HCT116 (cell line): ENCODE measurements at places on chromosomes 3 and 15.
A peak's percentile ranks its signal among the peaks of the same experiment; 100 is the strongest.

DNA sequence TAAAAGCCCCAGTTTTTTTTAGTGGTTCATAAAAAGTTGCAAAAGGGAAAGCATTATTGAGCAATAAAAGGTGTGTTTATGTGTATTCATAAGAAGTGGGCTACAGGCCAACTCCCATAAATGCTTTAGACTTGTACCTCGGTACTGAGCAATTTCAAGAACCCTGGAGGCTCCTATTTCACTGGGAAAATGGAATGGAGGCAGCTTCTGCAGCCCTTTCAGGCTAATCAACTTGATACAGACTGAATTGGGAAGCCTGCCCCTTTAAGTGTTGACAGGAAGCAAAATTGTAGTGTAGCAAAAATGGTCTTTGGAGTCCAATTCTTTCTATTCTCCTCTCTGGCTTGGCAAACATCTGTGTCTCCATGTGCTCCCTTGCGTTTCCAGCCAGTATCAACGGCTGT lies 118.8 kb downstream of the ECT2 start:
- DNase-seq: no peak

DNA sequence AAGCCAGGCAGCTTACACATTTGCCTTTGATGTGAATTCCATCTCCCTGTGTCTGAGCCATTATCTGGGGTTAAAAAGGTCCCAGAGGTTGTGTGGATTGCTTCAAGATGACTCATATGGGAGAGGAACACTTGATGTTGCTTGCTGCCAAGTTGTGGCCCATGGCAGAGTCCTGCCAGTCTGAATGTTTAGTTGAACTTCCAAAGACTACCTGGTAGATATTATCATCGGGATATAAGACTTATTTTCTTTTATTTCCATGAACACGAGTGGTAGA lies 85.6 kb downstream of the TJP1 start:
- DNase-seq: peak; percentile 92

- DNase-seq: no peak
Measured at GRCh38 chr3:67459796-67460195, 194.6 kb downstream of the SUCLG2 start.

- no peak for DNase-seq
Measured at GRCh38 chr3:194087995-194088855, 47.7 kb upstream of the HES1 start.

- DNase-seq: peak; percentile 22
Measured at GRCh38 chr3:100796556-100796955, 87.3 kb downstream of the TFG start.

- no peak for DNase-seq
Measured at GRCh38 chr3:152230370-152230769, 38.4 kb upstream of the MBNL1 start.

DNA sequence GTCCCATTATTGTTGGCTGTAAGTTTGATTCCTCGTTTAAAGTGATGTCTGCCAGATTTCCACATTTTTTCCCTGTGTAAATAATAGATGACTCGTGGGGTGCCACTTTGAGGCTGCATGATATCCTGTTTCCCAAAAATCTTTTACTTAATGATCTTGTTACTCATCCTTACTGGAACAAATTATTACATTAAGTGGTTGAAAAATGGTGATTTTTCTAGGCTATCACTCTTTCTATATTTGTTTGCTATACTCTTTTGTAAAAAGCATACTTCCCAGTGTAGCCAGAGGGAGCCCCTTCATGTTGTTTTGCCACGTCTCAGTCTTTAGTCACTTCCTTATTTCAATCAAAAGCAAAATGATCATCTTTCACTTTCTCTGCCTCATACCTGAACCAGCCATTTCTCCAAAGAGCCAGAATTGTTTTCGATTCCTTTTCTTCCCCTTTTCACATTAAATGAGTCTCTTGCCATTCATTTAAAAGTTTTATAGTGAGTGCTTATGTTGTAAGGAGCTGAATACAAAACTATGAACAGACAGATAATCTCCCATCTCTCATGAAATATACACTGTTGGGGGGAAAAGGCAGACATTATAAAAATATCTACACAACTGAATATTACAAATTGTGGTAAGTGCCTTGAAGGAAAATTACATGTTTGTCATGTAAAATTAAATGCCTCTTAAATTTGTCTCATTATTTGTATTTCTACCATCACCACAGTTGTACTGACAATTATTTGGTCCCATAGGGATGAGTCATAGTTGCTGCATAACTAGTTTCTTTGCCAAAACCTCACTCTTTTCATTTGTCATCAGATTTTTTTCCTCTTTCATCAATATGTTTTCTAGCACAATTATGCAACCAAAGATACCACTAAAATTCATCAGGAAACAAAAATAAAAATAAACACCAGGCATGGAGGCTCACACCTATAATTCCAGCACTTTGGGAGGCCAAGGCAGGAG lies 41.5 kb downstream of the ADGRG7 start:
- DNase-seq: no peak

DNA sequence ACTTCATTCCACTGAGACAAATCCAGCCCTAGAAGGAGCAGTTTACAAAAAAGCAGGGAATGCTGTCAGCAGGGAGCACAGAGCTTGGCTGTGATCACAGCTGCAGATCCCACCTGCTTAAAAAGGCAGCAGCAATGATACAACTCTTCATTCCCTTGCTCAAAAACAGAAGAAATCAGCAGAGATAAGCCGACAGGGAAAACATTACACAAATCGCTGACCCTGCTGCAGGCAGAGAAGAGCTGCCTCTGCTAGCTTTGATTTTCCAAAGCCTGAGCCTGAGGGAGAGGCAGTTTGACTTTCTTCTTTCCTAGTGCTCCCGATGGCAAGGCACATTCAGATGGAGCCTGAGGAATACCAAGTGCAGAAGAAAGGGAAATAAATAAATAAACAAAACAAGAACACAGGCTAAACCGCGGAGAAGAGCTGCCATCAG lies 80.2 kb downstream of the SHQ1 start:
- DNase-seq: no peak

GRCh38 chr3:105984837-105985236 lies 116.0 kb upstream of the CBLB start:
- DNase-seq: no peak

DNA sequence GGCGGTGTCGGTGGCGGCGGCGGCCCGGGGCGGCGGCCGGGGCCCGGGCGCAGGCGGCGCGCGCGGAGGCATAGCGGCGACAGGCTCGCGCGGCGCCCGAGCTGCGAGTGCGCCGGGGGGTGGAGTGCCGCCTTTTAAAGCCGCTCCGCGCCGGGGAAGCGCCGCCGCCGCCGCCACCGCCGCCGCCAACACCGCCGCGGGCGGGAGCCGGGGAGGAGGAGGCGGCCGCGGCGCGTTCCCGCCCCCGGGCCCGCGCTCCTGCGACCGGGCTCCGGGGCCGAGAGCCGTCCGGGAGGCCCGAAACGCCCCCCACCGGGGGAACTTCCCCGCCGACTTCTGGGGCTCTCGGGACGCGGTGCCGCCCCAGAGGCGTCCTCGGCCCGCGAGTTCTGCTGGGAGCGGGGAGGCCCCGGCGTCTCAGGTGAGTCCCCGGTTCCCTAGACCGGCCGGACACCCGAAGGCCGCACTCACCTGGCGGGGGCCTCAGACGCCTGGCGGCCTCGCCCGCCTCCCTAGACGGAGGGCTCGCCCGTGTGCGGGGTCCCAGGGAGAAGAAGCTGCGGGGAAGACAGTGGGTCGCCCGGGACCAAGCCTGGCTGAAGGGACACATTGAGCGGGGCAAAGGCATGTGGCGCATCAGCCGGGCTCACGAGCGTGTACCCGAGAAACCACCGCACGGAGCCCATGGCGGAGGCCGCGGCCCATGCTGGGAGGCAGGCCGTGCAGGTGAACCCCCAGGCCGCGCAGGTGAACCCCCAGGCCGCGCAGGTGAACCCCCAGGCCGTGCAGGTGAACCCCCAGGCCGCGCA lies at the start of gene PCSK6:
Gene PCSK6, minus strand, starts transcription at position 109 of the 809 bp plus-strand sequence. Its CDS starts 37 bp downstream, at position 72.
- no peak for DNase-seq

GRCh38 chr3:167032267-167032876 lies 347.7 kb downstream of the ZBBX start:
- peak; percentile 61 for DNase-seq

DNA sequence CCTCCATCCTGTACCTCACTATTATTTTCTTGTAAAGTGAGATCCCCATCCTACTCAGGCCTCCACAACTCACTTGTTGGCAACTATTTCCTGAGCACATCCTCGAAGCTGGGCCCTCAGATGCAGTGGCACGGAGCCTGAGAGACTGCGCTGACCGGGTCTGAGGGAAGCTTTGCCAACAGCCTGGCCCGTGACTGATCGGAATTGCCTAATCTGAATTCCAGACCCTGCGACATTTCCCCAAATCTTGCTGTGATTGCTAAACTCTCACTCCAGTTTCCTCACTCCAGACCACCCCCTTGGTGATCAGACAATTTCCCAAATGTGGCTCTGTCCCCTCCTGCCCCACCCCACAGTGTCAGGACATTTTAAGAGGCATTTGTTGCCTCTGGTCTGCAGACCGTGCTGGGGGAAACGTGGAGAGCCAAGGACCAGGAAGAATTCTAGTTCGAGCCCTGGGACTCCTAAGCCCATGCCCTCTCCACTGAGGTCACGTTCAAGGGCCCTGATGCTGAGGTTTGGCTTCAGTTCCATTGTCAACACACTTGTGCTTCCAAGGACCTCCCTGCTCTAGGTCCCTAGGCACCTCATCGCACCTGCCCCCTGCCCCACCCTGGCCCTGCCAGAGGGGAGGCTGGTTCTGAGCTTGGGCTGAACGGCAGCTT lies 22.8 kb downstream of the KLHL25 start:
- DNase-seq: no peak

DNA sequence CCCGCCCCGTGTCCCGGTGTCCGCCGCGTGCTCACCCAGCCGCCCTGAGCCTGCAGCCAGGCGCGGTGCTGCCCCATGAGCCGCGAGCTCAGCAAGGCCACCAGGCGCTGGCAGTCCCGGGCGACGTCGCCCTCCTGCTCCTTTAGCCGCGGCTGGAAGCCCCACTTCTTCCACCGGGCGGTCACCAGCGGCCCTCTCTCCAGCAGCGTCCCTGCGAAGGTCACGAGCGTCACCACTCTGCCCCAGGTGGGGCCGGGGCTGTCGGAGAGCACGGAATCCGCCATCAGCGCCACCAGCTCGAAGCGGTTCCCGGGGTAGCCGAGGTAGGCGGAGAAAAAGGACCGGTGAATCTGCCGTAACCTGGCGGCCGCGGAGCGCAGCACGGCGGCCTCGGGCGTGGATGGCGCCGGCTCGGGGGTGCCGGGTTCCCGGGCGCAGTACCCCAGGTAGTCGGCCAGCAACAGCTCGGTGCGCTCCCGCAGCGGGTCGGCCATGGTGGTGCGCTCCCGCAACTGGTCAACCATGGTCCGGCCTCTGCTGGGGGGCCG lies 298 bp downstream of the BCL2L10 start:
- no peak for DNase-seq

- no peak for DNase-seq
Measured at GRCh38 chr15:44716983-44717602, 5.8 kb downstream of the B2M start.

GRCh38 chr15:29942548-29942947 lies 120.3 kb upstream of the TJP1 start:
- DNase-seq: no peak

DNA sequence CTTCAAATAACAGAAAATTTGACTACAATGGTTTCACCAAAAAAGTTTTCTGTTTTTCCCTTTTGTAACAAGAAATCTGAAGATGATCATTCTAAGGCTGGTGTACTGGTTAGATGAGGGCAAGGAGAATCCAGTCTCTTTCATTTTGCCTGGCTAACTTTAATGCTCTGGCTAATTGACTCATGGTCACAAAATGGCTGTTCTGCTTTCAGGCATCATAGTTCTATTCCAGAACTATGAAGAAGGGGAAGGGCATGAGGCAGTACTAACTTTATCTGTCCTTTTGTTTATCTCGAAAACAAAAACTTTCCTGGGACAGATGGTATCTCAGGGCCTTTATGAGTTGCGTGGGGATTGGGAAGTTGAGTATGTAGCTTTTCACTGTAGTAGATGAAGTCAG lies 50.4 kb downstream of the SLC25A26 start:
- DNase-seq: no peak

GRCh38 chr15:76337059-76337695 lies 604 bp downstream of the ISL2 start:
- DNase-seq: no peak

GRCh38 chr15:70197318-70197944 lies 99.7 kb upstream of the TLE3 start:
- no peak for DNase-seq

- no peak for DNase-seq
Measured at GRCh38 chr15:85642065-85642692, 152.5 kb downstream of the KLHL25 start.

GRCh38 chr3:194910414-194910984 lies 224.8 kb downstream of the FAM43A start:
- no peak for DNase-seq

DNA sequence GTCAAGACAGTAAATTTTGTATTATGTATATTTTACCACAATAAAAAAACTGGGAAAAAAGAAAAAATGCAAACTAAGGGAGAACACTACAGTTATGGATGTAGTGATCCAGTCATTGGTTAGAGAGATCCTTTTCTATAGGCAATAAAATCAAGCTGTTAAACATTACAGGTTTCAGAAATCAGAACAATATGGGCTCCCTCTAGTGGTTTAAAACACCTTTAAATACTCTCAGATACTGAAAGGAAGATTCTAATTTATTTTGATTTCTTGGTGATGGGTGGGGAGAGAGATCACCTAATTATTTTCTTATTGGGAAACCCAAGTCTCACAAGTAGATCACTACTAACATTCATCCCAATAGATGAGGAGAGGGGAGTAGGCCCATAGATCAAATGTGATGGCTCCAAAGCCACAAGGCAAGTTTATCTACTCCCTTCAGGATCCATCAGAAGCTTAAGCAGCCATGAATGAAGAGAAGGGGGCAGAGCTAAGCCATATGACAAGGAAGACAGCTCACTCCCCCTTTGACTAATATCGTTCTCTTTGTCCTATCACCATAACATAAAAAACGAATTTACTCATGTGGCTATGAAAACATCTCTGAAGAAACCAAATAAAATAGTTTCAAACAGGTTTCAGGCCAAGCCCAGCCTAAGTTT lies 118.6 kb downstream of the ANO10 start:
- peak; percentile 12 for DNase-seq

- DNase-seq: no peak
Measured at GRCh38 chr3:170344971-170345370, 12.5 kb upstream of the SKIL start.

- no peak for DNase-seq
Measured at GRCh38 chr3:113268311-113268710, 57.0 kb downstream of the BOC start.

- DNase-seq: no peak
Measured at GRCh38 chr3:133995264-133995663, 34.5 kb downstream of the SLCO2A1 start.

DNA sequence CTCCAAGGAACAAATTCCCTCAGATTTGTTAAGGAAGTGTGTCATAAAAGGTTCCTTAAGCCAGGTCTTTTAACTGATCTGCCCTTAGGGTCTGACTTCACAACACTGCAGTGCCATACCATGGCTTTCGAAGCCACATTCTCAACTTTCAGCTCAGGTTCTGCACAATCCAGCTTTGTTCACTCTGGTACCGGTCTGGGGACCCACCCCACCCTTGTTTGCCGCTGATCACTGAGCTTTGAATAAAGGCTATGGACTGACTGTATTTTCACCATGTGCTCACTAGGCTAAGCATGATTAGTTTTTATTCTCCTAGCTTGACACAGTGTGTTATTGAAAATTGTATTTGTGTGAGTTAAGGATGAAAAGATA lies 15.9 kb downstream of the SNX1 start:
- no peak for DNase-seq

GRCh38 chr3:70726096-70726938 lies 413.9 kb upstream of the MDFIC2 start:
- no peak for DNase-seq

- no peak for DNase-seq
Measured at GRCh38 chr15:87522997-87523396, 733.5 kb downstream of the NTRK3 start.
